Fibroblast of lung (primary cell): ENCODE measurements at places on chromosomes 3 and 15. TPM values are rescaled to one million over a fixed set of nuclear protein-coding genes. Genes with fewer than 3 reads are reported as not detected.

- DNase-seq: no peak
These were observed 77.6 kb downstream of the ZNF385D start for GRCh38 chr3:21673393-21673792.

DNA sequence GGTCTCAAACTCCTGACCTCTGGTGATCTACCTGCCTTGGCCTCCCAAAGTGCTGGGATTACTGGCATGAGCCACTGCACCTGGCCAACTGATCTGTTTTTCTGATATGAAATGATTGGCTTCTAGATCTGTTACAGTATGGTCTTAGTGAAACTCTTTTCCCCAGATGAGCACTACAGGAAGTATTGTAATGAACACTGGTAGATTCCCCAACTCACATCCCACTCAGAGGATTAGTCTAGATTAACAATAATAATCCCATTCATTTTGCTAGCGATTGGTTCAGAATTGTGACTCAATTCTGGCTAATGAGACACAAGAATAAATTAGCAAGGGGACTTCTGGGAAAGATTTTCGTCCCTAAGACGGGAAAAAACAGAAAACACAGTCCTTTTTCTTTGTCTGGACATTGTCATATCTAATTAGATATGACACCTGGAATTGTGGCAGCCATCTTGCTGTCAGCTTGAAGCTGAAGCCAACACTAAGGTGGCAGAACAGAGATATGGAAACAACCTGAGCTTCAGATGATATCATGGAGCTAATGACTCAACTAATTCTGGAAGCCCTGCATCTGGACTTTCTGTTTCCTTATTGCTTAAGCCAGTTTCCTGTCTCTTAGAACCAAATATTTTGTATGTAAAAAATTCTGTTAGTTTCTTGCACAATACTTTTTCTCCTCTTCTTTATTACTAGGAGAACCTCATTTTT is 17.4 kb upstream of the NPTN start:
- peak; percentile 47 for DNase-seq

GRCh38 chr3:127728417-127729015 is 55.8 kb downstream of the ABTB1 start:
- no peak for DNase-seq

Gene CORO2B
- total RNA-seq: 15.7 and 25.3 TPM in 2 replicates

DNA sequence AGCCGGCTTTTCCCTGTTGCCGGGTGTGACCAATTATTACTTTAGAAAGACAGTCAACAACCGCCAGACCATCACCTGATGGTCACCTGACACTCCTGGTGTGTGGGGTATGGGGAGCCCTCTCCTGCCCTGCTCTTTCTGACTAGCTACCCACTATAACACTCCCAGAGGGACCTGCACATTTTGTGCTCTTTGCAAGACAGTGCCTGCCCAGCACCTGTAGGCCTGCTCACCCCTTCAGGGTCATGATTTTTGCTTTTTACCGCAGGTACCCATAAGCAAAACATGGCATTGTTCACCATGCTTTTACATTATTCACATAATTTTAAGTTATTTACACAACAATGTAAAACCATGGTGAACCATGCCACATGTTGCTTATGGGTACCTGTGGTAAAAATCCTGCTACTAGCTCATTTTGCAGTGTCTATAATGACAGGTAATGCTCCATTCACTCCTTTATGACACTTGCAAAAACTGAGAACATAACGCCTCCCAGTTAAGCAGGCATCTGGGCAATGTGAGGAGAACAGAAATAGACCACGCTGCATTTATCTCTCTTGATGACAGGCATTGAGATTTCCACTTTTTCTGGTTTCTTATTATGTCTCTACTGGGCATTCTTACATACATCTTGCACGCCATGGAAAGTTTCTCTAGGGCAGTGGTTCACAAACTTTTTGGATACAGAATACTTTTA is 9.9 kb downstream of the CCRL2 start:
- DNase-seq: no peak
